ENCODE measurements at places on chromosomes 5 and 9.

DNA sequence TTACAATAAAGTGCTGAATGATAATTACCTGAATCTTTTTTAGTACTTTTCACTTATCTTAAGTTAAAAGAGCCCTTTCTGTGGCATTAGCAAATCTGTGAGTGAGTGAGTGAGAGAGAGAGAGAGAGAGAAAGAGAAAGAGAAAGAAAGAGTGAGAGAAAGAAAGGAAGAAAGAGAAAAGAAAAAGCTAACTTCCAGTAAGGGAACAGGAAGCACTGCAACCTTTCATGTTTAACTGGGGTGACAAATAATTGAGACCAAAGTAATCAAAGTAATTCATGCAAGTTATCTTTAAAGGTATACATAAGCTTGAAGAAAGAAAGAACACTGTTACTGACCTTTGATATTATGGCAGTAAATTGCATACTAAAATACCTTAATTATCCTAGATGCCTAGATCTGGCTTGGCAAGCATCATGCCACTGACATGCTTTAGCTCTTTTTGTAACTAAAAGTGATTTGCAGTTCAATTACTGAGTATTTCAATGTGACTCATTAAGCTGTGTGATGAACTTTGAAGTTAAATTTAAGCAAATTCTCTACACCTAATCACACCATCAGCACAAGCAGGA lies 21.7 kb downstream of the FEM1C start:
- DNase-seq, result no peak

- no peak for DNase-seq
Observed at GRCh38 chr5:53130266-53130665, 20.7 kb upstream of the MOCS2 start.

DNA sequence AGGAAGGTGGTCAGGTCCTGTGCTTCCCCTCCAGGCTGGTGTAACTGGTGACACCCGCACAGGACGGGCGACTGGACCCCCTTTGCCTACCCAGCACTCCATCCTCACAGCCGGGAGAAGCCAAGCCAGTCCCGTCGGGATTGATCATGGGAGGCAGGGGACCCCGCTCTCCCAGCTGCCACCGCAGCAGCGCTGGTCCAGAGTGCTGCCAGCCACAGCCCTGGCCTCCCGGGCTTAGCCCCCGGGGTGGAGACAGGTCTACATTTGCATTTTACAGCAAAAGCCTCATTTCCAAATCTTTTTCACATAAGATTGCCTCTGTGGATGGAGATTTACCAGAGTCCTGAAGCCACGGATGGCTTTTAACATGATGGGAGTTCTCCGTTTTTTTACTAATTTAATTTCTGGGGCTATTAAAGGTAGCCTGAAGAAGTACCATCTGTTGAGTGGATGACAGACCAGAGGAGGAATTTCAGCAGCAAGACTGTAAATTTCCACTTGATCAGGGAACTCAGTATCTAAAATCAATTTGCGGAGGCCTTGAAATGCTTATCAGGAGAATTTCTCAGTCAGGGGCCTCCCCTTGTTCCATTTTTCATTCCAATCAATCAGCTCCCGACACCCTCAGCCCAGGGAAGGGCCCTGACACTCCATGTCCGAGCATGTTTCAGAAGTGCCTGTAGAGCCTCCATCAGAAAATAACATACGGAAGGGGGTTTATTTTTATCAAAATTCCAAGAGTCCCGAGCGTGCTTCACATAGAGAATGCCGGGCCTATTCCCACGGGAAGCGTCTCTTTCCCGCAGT lies 80.6 kb downstream of the OLFM1 start:
- no peak for DNase-seq

DNA sequence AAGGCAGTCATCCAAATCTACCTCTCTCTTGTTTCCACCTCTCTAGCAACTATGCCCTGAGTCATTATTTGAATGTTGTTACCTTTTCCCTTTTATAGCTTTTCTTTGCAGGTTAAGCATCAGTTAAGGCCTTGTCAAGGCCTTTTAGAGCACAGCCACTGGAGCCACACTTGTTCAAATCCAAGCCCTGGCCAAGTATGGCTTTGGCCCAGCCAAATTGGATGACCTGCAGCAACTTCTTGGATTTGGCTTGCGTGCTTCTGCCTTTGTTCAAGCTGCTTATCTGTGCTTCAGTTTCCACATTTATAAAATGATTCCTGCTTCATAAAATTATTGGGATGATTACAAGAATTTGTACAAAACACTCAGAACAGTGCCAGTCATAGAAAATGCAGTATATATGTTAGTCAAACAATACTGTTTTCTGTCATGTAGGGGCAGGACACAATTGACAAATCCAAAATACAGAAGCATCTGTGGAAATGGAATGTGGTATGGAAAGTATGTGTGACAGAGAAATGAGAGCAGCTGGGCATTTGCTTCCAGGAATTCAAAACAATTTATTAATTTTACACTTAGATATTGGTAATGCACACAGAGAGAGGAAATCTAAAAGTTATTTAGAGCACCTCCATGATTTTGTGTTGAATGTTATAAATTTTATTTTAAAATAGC lies 17.9 kb upstream of the RLN1 start:
- no peak for DNase-seq

GRCh38 chr9:17832812-17833211 lies 253.9 kb downstream of the SH3GL2 start:
- no peak for DNase-seq

DNA sequence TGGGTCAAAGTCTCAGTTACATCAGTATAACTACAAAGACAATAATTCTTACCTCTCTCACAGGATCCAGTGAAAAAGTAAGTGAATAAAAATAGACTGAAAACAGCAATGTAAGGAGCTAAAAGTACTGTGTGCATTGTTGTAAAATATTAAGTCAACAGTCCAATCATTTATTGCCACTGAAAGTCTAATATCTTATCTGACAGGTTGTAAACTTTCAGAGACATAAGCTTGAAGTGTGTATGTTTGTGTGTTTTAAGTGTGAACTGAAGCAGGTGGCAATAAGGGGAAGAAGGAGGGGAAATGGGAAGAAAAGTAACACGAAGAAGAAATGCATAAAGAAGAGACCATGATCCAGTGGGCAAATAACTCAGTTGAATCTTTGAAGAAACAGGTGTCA lies 229.7 kb upstream of the TAS2R1 start:
- DNase-seq, result no peak

DNA sequence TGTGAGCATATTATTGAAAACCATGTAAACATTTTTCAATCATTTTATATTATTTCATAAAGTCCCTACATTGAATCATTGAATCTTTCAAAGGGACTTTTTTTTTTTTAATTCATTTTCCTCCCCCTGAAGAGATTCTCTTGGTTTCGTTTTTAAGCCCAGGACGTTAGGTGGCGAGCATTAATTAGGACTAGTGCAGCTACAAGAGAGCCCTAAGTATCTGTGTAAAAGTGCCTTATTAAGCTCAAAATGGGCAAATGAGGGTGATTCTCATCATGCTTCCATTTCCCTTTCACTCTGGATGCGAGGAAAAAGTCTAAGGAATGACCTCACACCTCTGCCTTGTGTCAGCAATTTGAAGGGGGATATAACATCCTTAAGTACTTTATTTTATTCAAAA lies 517.9 kb upstream of the ITGA1 start:
- peak; percentile 50 for DNase-seq

DNA sequence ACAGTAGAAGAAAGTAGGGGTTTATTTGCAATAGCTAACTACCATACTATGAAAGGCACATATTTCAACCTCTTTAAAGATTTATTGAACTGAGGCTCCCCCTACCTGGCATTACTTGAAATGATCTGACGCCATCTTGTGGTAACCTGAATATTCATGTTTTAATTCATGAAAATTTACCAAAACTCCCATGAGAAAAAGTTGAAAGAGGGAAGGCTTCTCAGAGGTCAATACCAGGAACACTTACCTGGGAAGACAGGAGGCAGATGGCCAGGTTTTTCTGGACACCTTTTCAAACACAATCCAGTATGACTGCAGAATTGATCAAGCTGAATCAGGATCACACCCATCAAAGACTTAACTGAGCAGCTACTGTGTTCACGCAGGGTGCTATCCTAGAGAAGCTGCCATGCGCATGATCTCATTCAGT lies 9.4 kb downstream of the PRELID2 start:
- peak; percentile 65 for DNase-seq

- DNase-seq, result no peak
Observed at GRCh38 chr5:121630402-121630801, 221.3 kb upstream of the FTMT start.

DNA sequence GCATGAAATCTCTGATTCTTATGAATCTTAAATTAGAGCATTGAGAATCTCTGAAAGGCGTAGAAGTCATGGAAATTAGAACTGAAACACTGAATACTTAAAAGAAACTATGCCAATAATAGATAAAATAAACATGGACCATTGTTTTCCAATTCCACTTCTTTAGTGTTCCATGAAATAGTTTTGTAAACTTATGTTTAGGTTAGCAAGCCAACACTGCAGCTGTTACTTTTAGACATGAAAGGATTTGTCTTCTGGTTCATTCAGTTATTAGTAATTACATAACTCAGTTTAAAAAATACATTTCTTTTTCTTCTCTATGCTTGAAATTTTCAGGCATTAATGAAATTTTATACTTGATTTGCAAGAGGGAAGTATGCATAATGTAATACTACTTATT lies 733.4 kb upstream of the NUDT12 start:
- no peak for DNase-seq

- no peak for DNase-seq
Observed at GRCh38 chr5:116004248-116004647, 28.0 kb upstream of the ARL14EPL start.

GRCh38 chr9:115362101-115362500 lies 244.1 kb upstream of the TNC start:
- no peak for DNase-seq

GRCh38 chr5:170365831-170366230 lies 23.3 kb downstream of the KCNMB1 start:
- no peak for DNase-seq

- no peak for DNase-seq
Observed at GRCh38 chr5:143204474-143205246, 198.8 kb downstream of the NR3C1 start.

- no peak for DNase-seq
Observed at GRCh38 chr9:114588651-114589526, 1.3 kb downstream of the ATP6V1G1 start.

GRCh38 chr5:67677422-67677970 lies 480.9 kb upstream of the CD180 start:
- DNase-seq, result no peak

- DNase-seq, result no peak
Observed at GRCh38 chr9:38256461-38256860, 136.0 kb upstream of the ALDH1B1 start.

GRCh38 chr5:139402561-139403158 lies 1.2 kb downstream of the SPATA24 start:
- peak; percentile 31 for DNase-seq

DNA sequence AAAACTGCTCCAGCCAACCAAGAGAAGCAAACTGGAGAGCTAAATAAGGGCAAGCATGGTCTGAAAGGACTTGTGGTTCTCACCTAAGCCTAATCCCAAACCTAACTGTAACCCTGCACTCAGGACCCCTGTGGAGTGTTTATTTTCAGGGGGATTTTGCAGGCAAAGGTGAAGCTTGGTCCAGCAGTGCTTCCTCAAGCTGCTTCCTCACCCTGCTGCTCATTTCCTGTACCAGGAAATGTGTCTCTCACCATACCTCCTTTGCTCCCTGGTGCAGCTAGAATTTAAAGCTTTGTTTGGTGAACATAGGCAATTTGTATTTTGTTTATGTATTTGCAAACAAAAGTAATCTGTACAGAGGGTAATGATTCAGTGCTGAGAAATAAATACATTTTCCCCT lies 50.2 kb downstream of the CARTPT start:
- no peak for DNase-seq

DNA sequence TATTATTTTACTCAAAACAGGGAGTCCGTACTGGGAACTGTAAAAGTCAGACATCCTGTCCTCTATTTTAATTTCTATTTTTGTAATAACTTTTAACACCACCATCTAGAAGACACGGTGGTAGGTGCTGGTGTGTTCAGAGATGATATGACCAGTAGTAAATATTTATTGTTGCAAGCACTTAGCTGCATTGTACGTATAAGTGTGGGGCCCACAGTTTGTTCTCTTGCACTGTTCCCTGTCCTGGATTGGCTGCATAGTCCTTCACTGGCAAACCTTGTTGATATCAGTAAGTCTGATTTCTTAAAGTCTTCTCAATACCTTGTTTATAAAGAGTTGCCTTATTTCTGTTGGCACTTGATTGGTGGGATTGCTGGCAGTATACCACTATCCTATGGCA lies 24.6 kb upstream of the IL9 start:
- DNase-seq, result no peak

- DNase-seq, result no peak
Observed at GRCh38 chr9:78919701-78920100, 622.8 kb downstream of the PSAT1 start.

All from MM.1S (cell line).